ENCODE measurements at places on chromosomes 2 and 18.

DNA sequence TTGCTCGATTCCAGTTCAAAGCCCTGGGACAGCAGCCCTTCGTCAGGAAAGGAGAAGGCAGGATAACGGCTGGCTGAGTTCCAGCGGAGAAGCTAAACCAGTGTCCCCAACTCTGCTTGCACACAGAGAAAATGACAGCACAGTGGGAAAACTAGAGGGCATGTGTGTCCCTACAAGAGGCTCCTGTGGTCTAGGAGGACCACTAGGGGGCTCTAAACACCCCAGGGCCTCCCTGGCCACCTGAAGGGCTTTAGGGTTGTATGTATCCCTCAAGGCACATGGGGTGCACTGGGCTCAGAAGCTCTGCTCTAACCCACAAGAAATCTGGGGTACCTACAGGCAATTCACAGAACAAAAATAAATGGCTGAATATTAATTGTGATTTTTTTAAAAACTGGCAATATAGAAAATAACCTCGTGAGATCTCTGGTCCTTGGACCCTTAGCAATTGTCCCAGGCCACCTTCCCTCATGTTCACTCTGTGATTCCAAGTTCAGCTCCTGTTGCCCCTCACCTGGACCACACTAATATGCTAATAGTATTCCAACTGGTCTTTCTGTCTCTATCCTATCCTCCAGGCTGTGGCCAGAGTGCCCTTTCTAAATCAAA lies 17.5 kb downstream of the STAT1 start:
- DNase-seq = no peak

- no peak for DNase-seq
These were observed 462.4 kb upstream of the ACVR2A start for GRCh38 chr2:147382322-147382948.

- DNase-seq = no peak
These were observed 141.5 kb downstream of the FAM210A start for GRCh38 chr18:13584825-13585224.

DNA sequence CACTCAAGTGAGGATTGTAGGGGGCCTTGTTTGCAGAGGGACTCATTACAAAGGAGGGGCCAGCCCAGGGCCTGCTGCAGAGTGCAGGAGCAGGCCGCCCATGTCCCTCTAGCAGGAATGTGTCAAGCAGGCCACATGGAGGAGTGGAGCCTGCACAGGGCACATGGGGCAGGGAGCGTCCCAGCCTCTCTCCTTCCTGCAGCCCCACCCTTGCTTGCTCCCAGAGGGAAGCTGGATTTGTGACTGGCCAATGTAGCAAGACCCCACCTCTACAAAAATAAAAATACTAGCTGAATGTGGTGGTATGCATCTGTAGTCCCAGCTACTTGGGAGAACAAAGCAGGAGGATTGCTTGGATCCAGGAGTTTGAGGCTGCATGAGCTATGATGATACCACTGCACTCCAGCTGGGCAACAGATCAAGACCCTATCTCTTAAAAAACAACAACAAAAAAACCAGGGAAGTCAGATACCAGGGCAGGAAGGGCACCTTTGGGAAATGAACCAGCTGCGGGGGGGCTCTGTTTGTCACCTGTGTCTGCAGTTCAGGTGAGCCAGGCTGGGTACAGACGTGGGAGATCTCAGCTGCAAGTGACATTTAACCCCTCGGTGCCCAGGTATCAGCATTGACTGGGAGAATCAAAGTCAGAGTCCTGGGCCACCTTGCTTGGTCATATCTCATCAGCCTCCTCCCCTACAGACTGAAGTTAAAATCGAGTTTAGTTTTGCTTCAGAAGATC lies 27.7 kb downstream of the IMPA2 start:
- no peak for DNase-seq

- no peak for DNase-seq
These were observed 149.8 kb downstream of the FAM210A start for GRCh38 chr18:13576598-13576997.

DNA sequence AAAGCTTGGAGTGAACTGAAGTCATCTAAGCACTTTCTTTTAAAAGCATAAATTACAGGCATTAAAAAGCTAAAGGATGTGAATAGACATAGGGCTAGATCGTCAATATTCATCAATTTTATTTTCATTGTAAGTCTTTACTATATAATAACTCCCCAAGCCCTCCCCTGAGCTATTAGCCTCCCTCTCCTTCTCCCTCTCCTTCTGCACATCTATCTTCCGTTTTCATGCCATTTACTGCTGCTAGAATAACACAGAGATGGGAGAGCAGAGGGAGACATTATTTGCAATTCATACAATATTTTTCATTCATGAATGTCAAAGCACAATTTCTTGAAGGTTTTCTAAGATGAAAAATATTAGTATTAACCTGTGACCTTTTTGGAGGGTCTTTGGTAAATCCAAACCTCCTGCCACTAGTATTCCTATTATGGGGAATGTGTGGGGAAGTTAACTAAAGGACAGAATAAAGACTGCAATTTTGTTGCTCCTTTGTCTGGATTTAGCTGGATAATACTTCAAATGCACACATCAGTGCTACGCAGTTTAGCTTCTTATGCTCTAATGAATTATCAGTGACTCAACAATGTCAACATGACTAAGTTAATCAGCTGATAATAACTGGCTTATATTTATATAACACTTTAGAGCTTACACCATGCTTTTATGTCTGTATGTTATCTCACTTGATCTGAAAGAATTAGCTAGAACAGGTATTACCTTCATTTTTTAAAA lies 28.2 kb upstream of the MFF start:
- DNase-seq = no peak

DNA sequence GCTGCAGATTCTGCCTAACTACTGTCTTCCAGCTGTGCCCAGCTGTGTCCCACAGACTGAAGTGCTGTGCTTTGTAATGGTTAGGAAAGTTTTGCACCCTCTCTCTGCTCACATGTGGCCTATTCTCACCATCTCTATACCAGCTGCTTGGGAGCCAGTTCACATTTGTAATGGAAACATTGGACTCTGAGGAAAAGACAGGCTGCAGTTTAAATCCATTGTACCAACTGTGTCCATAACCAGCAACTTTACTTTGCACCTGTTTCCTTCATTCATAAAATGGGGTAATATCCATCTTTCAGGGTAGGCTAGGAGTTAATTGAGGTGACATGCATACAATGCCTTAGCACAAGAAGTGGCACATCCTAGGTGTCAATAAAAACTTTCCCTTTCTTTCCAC lies 344.0 kb downstream of the TNS1 start:
- DNase-seq = no peak

- no peak for DNase-seq
These were observed 755 bp downstream of the SPAST start for GRCh38 chr2:32064021-32064601.

GRCh38 chr2:172429301-172429968 lies 2.0 kb downstream of the ITGA6 start:
- DNase-seq = no peak

DNA sequence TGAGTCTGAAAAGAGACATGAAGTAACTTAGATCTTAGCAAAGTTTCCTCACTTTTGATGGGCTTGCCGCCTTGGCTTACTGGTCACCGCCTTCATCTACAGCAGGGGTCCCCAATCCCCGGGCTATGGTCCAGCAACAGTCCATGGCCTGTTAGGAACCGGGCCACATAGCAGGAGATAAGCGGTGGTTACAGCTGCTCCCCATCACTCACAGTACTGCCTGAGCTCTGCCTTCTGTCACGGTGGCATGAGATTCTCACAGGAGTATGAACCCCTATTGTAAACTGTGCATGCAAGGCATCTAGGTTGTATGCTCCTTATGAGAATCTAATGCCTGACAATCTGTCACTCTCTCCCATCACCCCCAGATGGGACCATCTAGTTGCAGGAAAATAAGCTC lies 72.9 kb downstream of the BIN1 start:
- no peak for DNase-seq

DNA sequence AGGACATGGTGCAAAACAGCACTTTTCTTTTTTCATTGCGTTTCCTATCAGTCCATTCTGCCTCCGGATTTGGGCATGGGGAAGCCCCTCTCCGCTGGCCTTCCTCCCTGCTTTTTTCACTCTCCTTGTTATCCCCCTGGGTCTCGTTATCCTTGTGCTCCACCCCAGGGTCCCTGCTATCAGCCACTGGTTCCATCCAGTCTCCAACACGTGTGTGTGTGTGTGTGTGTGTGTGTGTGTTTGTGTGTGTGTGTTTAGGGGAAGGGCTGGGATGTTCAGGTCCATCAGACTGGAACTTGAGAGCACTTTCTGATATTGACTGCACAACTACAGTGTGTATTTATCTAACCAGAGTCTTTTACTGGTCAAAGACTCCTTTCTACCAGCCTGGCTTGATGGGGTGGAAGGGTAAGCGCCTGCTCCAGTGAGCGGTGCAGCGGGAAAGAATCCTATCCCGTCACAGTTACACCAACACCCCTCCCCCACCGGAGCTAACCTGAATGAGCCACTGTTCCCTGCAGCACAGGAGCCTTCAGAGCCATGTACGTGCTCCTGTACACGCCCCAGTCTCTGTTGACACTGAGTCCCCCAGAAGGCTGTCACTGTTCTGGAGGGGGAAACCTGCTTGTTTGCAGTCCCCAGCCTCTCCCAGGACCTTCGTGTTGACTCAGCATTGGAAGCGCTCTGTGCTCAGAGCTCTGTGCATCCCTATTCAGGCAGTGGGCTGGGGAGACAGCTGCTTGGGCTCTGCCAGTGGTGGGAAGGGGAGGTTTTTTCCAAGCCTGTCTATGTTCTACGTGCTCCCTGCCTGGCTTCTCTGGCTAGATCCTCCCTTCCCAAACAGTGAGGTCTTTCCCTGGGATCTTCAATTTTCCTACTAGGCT lies 4.6 kb downstream of the INHA start:
- DNase-seq = no peak

DNA sequence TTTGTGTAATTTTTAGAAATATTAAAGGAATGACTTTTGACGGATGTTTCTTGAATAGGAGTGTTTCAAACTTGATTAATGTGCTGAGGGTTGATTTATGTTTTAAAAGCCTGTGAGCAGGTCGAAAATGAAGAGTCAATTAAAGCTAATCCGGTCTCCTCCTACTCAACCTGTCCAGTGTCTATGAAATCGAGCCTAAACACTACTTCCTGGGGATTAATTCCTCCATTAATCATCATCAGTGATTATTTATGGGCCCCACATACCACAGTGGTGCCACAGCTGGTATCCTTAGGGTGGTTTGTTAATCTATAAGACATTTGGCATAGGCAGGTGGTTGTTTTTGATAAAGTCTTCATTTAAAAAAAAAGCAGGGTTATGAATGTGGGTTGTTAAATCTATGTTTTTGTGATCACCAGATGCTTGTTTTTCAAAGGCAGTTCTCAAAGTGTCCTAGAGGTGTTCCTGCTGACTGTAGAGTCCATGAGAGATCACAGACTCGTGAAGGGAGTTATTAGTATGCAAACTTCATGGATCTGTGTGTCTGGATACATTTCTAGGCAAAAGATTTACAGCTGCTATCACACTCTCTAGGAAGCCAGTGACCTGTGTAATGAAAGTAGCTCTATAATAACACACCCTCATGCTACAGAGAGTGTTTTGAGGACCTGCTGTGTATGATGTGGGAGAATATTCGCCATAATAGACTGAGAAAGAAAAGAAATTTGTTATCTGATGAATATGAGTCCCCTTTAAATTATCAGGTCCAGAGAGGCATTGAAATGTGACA lies 308.6 kb downstream of the AKAIN1 start:
- DNase-seq = no peak

DNA sequence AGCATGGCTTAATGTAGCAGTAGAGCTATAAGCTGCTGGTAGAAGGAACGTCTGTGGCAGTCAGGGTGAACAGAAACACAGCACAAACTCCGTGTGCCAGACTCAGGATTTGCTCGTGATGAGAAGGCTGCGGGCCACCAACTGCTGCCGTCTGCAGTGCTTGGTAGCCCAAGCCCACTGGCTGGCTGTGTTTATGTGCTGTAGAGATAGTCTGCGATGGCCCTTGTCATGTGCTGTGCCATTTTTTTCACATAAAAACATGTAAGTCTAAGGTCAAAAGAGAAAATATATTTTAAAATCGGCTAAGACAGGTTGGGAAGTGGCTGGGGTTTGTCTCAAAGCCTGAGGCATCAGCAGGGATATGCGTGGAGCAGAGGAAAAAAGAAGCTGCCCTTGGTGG lies 78.7 kb downstream of the PRPF40A start:
- no peak for DNase-seq

- no peak for DNase-seq
These were observed 1.9 kb downstream of the NEMP2 start for GRCh38 chr2:190532581-190532980.

DNA sequence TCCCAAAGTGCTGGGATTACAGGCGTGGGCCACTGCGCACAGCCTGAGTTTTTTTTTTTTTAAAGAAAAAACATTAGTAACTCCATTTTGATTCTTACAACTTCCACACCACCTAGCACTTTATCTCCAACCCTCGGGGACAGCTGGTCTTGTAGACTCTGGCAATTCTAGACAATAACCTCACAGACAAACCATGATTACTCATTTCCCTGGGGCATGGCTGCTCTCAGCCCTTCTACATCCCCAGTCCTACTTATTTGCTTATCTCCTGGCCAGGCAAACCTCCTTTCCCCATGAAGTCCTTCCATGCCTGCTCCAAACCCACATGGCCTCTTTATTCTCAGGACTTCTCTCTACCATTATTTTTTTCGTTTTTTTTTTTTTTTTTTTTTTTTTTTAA lies 91.1 kb downstream of the ACTR3 start:
- no peak for DNase-seq

GRCh38 chr2:164890544-164890943 lies 48.9 kb upstream of the COBLL1 start:
- no peak for DNase-seq

GRCh38 chr2:128329607-128330006 lies 10.9 kb upstream of the HS6ST1 start:
- no peak for DNase-seq

- DNase-seq = no peak
These were observed 251.3 kb downstream of the PLCL1 start for GRCh38 chr2:198055716-198056115.

GRCh38 chr2:156706576-156706975 lies 270.4 kb downstream of the GPD2 start:
- no peak for DNase-seq

DNA sequence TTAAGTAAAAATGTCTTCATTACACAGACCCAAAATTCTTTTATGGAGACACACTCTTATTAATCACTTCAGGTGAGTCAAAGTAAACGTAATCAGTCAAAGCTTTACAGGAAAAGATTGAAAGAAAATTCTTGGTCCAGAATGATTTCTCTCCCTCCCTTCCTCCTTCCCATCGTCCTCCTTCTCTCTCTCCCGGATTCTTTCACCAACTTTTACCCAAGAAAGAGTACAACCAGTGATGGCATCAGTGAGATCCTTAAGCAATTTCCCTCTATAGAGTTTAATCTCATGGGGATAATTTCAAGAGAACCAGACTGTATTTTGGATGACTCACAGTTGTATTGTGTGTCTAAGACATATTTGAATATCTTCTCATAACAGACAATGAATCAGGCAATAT lies 258.1 kb downstream of the ALK start:
- no peak for DNase-seq
